ENCODE measurements at places on chromosomes 2 and 18.

DNA sequence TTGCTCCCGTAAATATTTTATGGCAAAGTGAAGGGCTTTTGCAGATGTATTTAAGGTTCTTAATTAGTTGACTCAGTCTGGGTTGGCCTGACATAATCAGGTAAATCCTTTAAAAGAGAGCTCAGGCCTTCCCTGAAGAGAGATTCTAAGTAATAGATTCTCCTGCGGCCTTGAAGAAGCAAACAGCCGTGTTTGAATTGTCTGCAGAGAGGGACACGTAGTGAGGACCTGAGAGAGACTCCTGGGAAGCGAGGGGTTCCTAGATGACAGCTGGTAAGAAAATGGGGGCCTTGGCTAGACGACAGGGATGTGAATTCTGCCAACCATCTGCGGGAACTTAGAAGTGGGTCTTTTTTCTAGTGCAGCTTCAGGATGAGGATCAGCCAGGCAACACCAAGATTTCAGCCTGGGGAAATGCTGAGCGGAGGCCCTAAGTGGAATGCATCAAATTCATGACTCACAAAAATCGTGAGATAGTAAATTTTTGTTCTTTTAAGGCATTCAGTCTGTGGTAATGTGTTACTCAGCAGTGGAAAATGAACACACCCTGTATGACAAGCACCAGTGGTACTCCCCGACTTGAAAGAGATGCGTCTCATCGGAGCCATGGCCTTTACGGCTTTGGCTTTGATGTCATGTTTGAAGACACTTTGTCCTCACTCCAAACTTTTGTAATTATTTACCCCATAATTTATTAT, 62.1 kb upstream of the SMIM21 start:
- DNase-seq, result no peak

DNA sequence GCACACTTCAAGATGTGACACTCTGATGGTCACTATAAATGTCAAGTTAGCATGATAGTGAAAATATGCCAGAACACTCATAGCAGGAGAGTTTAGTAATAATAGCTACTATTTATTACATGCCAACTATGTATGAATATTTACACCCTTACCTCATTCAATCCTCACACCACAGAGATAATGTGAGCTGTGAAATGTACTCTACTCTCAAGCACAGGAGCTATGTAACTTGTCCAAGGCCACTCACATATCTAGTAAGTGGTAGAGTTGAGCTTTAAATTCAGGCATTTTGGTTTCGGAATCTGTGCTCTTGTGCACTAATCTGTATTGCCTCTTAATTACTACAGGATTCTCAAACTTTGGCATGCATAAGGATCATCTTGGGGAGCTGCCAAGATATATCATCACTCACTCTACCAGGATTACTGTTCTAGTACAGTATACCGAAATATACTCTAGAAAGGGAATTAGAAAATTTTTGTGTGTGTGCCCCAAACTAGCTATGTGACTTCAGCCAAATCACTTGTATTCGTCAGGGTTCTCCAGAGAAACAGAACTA, 154.3 kb downstream of the PLCL1 start:
- DNase-seq, result no peak

- no peak for DNase-seq
Observed at GRCh38 chr18:5167831-5168230, 29.2 kb downstream of the AKAIN1 start.

DNA sequence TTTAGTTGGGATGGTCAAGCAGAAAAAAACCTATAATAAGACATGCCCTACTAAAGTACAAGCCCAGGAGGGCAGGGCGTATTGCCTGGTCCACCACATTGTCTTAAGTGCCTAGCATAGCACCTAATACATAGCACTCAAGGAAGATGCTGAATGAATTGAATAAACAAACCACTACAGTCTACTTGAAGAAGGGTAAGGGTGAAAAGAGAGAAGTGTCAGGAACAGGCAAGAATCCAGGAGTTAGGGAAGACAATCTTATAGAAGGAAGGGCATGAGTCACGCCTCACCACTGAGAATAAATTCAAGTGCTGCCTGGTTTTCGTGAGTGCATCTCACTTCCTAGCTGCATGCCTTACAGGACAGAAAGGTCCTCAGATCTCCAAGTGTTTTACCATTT, 13.9 kb downstream of the SLC19A3 start:
- DNase-seq, result no peak

GRCh38 chr2:11636593-11637295, 33.3 kb downstream of the NTSR2 start:
- no peak for DNase-seq

GRCh38 chr18:8299054-8299980, 309.9 kb upstream of the RAB12 start:
- no peak for DNase-seq

GRCh38 chr2:33897741-33898140, 298.6 kb upstream of the FAM98A start:
- DNase-seq, result no peak

DNA sequence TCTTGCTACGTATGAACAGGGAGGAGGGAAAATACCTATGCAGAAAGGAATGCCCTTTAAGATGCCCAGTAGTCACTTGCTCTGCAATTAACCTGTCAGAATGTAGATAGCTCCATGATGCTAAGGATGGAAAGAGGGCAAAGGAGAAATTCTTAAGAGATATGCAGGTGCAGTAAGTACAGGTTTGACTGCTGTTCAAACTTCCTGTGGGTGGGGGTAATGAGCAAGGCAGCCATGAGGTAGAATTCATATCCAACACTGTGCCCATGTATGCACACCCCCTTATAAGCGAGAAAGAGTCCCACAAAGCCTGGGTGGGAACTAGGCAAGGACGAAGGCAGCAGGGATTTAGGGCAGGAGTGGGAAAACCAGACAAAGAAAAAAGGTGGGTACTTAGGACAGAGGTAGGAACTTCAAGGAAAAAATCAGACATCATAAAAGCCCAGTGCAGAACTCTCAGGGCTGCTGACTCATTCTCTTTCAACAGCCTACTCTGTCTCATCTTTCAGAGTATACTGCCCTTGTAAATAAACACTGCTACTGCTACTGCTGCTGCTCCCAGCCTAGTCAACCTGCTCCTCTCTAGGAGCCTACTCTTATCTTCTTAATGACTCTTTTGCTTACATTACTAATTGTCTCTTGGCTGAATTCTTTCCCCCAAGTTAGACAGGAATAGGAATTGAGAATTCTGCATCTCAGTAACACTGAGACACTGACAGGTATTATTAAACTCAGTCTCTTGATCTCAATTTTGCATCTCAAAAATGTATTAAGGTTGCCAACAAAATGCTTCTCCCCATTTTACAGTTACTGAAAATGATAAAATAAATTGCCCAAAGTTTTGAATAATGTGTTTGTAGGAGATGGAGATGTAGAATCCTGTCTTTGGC, 189.0 kb downstream of the PTH2R start:
- no peak for DNase-seq

DNA sequence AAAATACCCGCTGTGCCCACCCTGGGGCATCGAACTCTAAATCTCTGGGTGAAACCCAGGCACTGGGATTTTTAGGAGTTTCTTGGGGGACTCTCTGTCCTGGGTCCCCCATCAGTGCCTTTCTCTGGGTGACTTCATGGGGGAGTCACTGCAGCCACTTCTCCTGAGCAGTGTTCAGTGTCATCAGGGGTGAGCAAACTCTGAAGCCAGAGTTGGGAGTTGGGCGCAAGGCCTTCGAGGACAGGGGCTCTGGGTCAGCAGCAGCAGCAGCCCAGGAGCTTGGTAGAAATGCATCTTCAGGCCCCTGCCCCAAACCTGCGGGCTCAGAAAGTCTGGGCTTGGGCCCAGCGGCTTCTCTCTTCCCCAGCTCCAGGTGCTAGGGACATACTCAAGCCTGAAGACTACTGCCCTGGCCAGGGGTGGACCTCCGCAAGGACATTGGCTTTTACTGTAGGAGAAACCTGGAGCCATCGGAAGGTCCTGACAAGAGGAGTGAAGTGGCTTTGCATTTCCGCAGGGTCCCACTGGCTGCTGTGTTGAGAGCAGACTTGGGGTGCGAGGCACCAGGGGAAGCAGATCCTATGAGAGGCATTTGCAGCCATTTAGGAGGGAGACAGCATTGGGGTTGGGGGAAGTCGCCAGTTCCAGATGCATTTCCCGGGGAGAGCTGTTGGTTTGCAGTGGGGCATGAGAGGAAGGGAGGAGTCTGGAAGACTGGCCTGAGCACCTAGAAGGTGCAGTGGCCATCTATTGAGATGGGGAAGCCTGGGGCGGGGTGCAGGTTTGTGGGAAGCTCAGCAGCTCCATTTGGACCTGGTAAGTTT, 51.5 kb upstream of the FAHD2A start:
- DNase-seq, result no peak

GRCh38 chr2:240430595-240430994, 4.9 kb upstream of the GPC1 start:
- DNase-seq, result no peak

DNA sequence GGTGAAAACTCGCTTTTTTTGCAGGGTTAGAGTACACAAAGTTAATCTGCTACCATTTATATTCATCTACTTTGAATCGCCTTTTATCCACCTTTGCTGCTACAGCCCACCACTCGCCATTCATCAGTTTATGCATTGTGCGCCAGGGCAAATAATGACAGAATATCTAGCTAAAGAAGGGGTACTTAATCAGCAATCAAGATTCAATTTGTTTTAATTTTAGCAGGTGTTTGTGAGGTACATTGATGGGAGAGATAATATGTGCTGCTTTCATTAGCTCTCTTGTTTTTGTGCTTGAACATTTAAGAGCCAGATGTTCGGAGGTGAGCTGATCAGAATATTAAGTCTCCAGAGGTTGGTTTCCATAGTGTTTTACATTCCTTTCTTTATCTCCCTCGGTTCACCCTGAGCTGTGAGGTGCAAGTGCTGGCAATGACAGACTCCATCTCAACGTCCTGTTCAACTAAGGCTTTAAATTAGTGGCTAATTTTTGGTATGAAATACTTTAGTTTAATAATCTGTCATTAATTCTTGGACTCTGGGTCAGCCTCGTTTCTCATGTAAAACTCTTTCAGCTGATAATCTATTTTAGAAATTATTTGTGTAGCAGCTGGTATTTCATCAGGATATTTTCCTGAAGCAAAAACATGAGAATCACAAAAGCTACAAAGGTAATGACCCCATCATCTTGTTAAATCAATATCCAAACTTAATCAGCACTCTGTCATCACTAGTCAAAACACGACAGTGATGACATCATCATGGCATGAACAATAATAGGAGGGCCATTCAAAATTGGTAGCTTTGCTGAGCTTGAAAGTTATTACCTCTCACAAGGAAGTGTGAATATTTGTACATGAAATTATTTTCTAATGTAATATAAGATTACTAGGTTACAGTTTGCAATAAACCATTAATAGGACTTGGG, 479.9 kb upstream of the FANCL start:
- DNase-seq, result no peak

DNA sequence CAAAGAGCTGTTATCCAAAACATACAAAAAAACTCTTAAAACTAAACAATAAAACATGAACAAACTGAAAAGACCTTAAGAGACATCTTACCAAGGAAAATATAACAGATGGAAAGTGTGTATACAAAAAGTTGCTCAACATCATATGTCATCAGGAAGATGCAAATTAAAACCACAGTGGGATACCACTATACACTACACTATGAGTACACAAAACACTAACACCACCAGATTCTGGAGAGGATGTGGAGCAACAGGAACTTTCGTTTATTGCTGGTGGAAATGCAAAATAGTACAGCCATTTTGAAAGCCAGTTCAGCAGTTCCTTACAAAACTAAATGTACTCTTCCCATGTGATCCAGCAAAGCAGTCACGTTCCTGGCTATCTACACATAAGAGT, 221.4 kb downstream of the CMPK2 start:
- DNase-seq, result no peak

DNA sequence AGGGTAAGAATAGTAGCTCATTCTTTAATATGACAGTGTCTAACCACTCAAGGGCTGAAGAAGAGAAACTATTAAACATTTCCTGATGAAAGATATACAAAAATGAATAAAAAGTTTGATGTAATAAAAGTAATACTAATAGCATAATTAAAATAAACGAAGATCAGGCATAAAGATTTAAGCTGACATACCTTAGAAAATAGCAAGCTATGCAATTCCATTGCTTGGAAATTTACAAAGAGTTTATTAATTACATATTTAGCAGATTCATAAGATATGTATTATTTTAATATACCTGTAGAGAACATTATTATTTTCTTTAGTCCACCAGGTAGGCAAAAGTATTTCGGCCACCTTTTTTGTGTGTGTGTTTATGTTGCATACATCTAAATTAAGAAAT, 229.4 kb downstream of the GCA start:
- DNase-seq, result no peak

- peak; percentile 84 for DNase-seq
Observed at GRCh38 chr2:66305718-66306117, 129.2 kb upstream of the MEIS1 start.

- no peak for DNase-seq
Observed at GRCh38 chr2:98759338-98759737, 28.4 kb upstream of the MGAT4A start.

GRCh38 chr2:127081826-127082633, 24.9 kb downstream of the BIN1 start:
- no peak for DNase-seq

GRCh38 chr2:233084488-233084887, 24.3 kb downstream of the INPP5D start:
- no peak for DNase-seq

DNA sequence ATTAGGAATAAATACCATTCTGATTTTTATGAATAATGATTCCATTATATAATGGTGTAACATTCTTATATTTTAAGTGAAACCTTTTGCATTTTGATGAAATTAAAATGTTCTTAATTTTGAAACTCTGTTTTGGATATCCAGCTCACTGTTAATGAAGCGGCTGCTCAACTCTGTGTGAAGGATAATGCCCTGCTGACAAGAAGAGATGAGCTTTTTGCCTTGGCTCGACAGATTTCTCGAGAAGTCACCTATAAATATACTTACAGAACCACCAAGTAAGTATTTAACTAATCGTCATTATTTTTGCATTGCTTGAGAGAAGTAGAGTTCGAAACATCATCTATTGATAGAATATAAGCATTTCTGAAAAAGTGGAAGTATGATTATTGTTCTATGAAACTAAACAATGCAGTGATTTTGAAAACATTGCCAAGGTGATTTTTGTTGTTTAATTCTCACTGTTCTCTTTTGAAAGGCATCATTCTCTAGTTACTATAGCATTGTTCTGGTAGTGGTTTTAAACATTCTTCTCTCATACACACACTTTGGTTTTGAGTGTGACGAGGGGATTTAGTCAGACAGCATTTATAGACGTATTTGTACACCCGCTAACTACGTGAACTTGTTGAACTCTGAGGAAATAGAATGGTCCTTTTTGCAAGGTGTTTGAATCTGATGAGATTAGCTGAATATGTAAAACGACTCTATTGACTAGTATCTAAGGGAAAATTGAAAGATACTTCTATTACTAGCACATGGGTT, 21.5 kb downstream of the NAB1 start:
- no peak for DNase-seq

- no peak for DNase-seq
Observed at GRCh38 chr18:53749766-53750165, 474.7 kb downstream of the MBD2 start.

- no peak for DNase-seq
Observed at GRCh38 chr18:76364282-76365259, 130.5 kb downstream of the ZNF516 start.

DNA sequence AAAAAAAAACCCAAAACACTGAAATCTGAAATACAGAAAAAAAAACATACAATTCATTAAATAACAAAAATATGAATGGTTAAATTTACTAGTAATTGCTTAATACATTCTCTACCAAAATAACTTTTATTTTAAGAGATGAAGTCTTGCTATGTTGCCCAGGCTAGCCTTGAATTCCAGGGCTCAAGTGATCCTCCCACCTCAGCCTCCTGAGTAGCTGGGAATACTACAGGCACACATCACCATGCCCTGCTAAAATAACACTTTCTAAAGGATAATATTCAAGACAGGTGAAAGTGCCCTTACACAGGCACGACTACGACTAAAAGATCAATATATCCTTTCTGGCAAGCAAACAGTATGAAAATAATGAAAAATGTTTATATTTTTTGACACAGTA, 9.5 kb downstream of the USP34 start:
- DNase-seq, result no peak

Measured in NCI-H1105 (cell line).